Nucleus accumbens (tissue), 56 donors: ENCODE measurements at places on chromosomes 1 and 21.

DNA sequence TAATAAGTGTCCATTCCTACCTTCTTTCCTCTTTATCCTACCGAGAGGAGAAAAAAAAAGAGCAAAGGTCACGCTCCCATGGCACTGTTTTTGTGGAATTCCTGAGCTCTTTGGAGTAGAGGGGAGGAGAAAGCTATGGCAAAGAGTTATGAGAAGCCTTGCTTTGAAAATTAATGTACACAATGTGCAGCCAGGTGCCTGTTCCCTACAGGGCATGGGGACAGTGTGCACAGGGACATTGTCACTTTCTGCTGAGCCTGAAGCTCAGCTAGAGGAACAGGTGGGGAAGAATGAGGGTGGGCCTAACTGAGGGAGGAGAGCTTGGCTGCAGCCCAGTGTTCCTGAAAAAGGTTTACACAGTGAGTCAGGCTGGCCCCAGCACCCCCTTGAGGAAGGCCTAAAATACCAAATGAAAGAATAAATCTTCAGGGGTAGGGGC lies 66.1 kb downstream of the PLXNA2 start:
- DNase-seq, result no peak

- no peak for DNase-seq
Observed at GRCh38 chr1:22562584-22563583, at the start of gene EPHA8. Gene EPHA8, plus strand, starts transcription at chr1:22563489. Its CDS starts 147 bp downstream, at chr1:22563636.

DNA sequence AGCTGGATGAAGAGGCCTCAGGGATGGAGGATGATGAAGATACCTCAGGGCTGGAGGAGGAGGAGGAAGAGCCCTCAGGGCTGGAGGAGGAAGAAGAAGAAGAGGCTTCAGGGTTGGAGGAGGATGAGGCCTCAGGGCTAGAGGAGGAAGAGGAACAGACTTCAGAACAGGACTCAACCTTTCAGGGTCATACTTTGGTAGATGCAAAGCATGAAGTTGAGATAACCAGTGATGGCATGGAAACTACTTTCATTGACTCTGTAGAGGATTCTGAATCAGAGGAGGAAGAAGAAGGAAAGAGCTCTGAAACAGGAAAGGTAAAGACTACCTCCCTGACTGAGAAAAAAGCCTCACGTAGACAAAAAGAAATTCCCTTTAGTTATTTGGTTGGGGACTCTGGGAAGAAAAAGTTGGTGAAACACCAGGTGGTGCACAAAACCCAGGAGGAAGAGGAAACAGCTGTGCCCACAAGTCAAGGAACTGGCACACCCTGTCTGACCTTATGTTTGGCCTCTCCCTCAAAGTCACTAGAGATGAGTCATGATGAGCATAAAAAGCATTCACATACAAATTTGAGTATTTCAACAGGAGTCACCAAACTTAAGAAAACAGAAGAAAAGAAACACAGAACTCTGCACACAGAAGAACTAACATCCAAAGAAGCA lies 15.4 kb downstream of the L1TD1 start:
- DNase-seq, result no peak

DNA sequence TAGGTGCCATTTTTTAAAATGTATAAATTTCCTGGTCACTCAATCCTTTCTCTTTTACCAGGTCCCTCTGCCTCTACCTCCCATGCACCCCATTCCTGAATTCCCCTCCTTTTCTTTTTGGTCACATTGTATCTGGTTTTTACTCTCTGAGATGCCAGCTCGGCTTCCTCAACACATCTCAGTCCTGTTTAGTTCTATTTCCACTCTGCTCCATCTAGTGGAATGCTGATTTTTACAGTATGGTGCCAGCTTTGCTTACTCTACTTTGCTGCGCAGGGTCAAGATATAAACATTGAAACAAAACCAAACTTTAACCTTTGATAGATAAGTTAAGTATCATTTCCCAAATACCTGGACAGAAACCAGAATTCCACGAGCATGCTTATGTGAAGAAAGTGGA lies 96.0 kb downstream of the ESRRG start:
- DNase-seq, result no peak

DNA sequence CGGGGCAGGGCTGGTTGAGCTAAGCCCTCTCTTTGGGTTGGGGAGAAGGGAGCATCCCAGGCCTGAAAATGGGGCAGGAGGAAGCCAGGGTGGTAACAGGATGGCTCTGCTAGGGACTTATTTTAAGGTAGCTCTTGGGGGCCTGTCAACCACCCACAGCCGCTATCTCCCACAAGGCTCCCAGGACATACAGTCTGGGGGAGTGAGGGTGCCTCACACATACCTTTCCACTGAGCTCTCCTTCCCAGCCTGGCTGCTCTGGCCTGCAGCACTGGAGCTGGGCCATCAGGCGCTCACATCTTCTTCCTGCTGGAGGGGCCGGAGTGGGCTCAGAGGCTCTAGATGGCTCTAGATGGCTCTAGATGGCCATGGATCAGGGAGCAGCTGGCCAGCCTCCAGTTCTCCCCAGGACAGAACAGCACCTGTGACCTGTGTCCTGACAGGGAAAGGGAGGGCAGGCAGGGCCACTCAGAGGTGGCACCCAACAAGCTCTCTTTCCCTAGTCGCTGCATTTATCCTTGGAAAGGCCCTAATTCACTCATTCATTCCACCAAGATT lies 11.0 kb upstream of the NPPB start:
- DNase-seq, result no peak

DNA sequence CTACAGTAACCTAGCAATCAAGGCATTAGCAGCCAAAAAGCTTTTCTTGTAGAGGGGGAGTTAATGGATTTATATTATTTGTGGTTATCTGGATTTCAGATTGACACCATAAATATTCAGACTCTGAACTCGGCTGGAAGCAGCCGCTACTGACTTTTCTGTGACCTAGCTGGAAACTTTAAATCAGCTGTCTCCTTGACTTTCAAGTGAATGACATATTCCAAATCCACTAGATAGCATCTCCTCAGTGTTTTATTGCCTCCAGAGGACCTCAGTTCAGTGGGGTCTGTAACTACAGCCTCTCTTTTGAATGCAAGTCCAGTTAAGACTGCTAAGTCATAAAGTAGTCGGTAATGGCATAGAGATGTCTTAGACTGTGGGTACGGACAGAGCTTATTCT lies 448.5 kb downstream of the NUF2 start:
- no peak for DNase-seq

GRCh38 chr1:163459539-163459938 lies 137.8 kb downstream of the NUF2 start:
- DNase-seq, result no peak

- no peak for DNase-seq
Observed at GRCh38 chr1:158002022-158002630, 8.7 kb downstream of the KIRREL1 start.

- peak; percentile 44 for DNase-seq
Observed at GRCh38 chr21:39867198-39867650, at the start of gene PCP4. Gene PCP4, plus strand, starts transcription at chr21:39867438. Its CDS starts 64 bp downstream, at chr21:39867502.

DNA sequence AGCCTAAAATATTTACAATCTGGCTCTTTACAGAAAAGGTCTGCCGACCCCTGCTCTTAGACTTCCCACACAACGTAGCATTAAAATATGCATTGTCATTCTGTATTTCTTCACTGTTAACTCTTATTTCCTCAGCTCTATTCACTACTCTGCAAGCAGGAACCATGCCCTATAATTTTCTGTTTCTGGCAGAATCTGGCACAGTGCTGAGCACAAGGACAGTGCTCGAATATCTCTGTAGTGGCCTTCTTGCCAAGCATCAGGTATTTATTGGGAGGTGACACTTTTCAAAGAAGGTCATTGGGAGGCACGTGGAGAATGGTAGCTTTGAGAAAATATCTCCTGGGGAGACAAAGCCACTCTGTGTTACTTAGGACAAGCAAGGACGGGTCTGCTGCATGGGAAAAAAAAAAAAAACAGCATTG lies 77.9 kb downstream of the PSMG1 start:
- DNase-seq, result no peak

GRCh38 chr1:229751610-229752009 lies 125.6 kb downstream of the URB2 start:
- DNase-seq, result no peak

DNA sequence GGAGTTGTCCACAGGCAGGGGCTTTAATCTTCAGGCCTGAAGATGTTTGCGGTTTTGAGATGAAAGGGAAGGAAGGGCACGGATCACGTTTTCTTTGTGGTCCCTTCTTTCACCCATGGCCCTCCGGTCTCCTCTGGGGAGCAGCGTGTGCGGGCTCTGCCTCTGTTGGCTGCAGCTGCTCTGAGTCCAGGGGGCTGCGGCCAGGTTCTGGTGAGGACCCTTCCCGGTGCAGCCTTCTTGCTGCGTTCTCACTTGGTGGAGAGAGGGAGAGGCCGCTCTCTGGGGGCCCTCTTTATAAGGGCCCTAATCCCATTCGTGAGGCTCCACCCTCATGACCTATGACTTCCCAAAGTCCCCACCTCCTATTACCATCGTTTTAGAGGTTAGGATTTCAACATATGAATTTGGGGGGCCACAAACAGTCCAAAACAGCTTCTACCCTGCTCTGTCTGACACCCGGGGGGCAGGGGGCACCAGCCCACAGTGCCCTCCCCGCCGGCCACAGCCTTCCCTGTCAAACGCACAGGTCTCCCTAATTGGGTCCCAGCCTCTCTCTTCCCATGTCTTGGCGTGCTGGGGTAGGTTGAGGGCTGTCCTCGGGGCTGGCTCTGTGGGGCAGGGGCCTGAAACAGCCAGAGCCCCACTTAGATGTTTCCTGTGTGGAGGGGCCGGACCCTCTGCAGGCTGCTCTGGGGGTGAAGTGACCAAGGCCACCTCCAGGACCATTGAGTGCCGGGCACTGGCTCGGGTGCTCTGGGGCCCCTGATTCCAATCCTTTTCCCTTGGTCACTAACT lies 100.1 kb upstream of the C1orf174 start:
- DNase-seq, result no peak

GRCh38 chr1:236997361-236997760 lies 6.9 kb downstream of the MT1HL1 start:
- DNase-seq, result no peak

GRCh38 chr1:59123081-59123681 lies 173.7 kb upstream of the FGGY start:
- no peak for DNase-seq

GRCh38 chr1:156643049-156643777 lies 1.3 kb downstream of the BCAN start:
- DNase-seq, result no peak

DNA sequence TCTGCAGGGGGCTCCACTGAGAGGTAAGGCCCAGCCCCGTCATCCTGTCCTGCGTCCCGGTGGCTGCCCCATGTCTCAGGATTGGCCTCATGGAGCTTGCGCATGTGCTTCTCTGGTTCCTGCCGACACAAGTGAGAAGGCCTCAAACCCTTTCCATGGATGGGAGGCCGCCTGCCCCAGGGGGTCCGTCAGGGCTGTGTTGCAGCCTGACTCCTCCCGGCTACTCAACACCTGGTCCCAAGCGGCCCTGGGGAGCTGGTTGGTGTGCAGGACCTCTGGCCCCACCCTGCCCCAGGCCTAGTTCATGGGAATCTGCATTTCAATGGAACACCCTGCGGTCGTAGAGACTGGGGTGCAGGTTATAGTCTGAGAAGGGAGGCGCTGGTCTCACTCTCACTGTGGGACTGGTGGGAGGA lies 21.1 kb upstream of the PDE9A start:
- no peak for DNase-seq

GRCh38 chr1:110617589-110617988 lies 11.4 kb upstream of the KCNA2 start:
- no peak for DNase-seq

DNA sequence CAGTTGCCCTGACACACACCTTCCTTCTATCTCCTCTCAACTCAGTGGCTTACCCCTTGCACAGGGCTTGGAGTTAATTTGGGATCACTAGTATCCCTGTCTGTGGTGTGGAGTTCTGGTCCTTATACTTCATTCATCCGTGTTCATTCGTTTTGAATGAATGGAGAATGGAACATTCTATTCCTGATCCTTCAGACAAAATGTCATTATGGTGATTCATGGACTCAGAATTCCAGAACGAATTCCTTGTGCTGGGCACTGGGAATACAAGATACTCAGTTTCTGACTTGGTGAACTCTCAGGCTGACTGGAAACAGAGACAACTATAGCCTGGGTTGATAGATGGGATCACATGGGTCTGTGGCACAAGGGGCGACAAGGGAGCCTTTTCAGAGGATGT lies 49.9 kb upstream of the TRABD2B start:
- DNase-seq, result no peak

DNA sequence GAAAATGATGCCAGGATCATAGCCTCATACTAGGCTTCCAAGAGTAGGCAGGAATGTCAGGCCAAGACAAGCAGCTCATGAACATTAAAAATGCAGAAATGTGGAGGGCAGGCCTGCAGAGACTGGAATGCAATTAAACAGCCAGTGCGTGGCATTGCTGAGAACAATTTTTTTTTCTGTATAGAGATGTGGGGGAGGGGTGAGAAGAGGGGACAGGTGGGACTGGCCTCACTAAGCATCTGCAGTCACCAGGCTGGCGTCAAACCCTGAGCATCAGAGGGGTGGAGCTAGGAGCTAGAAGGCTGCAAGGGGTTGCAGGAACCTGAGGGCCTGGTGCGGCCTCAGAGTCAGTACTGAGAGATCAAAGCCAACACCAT lies 114.1 kb downstream of the TNR start:
- DNase-seq, result no peak

DNA sequence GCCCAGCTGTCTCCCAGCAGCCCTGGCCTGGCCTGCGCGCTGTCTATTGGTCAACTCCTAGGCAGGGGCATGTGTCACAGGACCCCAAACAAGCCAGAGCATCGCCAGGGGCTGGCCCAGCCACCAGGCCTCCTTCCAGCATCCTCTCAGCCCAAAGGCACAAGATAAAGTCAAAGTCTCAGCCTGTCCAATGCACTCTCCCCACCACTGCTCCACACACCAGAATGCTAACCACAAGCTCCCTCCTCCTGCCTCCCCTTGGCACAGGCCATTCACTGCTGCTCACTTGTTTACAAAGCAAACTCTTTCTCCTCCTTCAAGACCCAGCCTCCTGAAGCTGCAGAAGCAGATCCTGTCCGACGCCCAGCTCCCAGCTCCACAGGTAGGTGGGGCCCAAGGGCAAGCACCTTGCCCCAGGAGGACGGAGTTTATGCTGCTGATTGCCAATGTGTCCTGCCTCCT lies 133.4 kb downstream of the DMRTB1 start:
- DNase-seq, result no peak

DNA sequence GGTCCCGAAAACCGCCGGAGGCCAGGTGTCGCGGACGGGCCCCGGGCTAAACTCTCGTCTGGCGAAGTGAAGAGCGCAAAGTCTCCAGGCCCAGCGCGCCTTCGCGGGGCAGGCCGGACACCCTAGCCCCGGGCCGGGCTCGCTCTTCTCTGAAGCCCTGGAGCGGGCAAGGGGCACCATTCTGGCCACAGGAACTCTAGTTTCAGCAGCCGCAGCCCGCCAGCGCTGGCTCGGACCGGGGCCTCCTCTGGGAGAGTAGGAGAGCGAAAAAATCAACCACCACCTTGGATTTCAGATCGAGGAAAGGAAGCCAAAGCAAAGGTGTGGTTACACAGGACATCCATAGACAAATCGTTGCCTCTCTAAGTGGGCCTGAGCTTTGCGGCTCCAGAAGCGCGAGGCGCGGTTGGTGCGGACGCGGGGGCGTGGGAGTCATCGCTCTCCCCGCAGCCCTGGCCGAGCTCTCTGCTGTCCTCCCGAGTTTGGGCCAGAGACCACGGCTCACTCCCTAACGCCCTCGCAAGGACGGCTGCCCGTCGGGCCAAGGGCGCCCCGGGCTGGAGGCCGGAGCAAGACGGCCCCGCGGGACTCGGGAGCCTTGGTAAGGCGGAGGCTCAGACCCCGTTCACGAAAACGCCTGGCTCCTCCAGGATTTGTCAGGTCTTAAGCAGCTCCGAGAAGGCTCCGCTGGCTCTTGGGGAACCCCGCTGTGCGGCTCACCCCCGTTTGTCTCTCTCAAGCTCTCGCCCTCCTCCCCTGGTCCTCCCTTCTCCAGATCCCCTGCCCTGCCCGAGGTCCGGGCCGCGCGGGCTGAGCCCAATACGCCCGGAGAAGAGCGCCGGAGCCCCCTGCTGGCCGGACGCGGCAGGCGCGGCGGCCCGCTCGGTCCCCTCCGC lies 132.9 kb upstream of the DPYD start:
- DNase-seq, result no peak
